ENCODE measurements at places on chromosomes 1 and 21.

- no peak for DNase-seq
These were observed 51.1 kb downstream of the CSMD2 start for GRCh38 chr1:34113887-34114286.

- no peak for DNase-seq
These were observed 38.8 kb downstream of the ARID1A start for GRCh38 chr1:26734501-26735058.

GRCh38 chr1:178946416-178946815 lies 75.5 kb upstream of the ANGPTL1 start:
- no peak for DNase-seq

DNA sequence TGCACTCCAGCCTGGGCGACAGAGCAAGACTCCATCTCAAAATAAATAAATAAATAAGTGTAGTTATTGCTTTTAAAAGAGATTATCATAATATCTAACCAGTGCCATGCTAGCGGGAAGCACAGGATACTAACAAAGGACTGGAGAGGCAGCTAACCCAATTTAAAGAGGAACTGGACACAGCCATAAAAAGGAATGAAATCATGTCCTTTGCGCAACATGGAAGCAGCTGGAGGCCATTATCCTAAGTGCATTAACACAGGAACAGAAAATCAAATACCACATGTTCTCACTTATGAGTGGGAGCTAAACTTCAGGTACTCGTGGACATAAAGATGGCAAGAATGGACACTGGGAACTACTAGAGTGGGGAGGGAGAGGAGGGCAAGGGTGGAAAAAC lies 54.9 kb downstream of the TM2D1 start:
- no peak for DNase-seq

DNA sequence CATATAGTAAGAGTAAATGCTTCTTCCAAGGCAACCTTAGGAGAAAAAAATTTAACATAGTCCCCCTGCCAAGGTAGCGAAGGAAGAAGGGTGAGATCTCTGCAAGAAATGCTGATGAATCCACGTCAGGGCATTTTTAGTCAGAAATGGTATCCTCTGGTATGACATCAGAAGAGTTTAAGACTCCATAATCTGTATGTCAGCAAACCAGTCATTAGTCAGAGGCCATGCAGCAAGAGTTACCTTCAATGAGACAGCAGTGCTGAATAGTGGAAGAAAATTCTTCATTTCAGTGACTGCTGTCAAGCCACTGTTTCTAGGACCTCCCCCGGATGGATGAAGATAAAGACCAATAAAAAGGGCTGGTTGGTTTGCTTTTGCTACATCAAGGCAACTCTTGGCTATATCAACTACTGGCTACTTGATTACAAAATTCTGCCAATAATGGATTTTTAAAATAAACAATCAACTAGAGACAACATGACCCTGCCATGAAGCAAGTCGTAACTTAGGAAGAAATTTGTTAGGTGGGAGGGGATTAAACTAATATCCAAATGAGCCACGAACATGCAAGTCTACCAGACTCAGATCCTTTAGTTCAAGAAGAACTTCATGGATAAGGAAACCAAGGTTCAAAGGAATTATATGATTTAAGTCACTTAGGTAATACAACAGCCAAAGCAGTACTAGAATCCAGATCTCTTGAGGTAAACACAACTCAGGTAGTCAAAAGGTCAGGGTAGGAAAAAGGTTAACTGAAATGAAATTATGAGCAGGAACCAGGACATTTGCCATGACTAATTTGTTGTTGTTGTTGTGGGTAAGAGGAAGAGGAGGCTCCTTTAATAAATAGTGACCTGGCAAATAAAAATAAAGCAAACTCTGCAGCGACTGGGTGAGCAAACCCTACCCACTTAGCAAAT lies 25.6 kb upstream of the GUCA2A start:
- no peak for DNase-seq

GRCh38 chr1:214511639-214511998 lies 39.8 kb downstream of the PTPN14 start:
- DNase-seq, result no peak

DNA sequence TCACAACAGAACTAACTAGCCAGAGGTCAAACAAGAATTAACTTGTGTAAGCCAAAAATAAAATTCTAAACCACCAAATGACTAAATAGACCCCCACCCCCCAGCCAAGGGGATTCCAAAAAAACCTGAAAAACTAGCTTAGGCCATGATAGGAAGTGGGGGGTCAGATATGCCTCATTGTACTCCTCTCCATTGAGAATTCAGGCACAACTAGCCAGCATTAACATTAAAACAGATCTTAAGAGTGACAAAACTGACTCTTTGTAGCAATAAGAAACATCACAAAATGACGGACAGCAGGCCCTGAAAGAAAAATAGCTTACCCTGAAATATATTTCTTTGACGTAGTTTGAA lies 103.0 kb upstream of the ETV3 start:
- DNase-seq, result no peak

- DNase-seq, result no peak
These were observed 8.2 kb downstream of the PLA2G5 start for GRCh38 chr1:20078171-20078651.

DNA sequence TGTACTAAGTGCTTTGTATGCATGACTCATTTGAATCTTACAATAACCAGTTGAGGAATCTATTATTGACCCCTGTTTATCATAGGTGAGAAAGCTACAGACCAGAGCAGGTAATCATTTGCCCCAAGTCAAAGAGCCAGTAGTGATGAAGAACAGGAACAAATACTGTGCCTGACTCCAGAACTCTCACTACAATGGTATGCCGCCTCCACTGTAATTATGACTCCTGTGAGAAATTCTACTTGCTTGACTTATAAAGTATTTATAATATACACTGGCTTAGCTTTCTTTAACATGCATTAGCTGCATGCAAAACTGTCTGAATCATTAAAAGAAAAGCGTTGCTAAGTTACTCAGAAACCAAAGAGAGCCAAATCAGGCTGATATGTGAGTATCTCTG lies 92.6 kb downstream of the ZNF281 start:
- no peak for DNase-seq

DNA sequence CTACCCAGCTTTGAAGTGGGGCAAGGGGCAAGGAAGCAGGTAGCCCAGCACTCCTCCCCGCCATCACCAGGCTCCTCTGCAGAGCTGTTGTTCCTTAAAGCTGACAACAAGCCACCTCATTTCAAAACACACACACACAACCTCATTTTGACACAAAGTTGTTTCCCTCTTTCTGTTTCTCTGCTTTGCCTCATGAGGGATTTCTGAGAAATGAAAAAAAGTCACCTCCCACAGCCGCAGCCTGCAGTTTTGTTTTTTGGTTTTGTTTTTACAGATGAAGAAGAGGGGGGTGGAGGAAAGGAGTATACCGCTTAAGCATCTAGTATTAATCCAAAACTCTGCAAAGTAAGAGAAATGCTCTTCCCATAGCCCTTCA lies 12.1 kb downstream of the MCL1 start:
- DNase-seq, result no peak

Data from activated CD8-positive, alpha-beta memory T cell treated with anti-CD3 and anti-CD28 coated beads for 1 hour (primary cell).